Stimulated activated CD4-positive, alpha-beta T cell treated with anti-CD3 and anti-CD28 coated beads, Interleukin-1b, Interleukin-23, amount 100 ng/mL, for 4 hours (primary cell): ENCODE measurements at places on chromosomes 7 and 10.

DNA sequence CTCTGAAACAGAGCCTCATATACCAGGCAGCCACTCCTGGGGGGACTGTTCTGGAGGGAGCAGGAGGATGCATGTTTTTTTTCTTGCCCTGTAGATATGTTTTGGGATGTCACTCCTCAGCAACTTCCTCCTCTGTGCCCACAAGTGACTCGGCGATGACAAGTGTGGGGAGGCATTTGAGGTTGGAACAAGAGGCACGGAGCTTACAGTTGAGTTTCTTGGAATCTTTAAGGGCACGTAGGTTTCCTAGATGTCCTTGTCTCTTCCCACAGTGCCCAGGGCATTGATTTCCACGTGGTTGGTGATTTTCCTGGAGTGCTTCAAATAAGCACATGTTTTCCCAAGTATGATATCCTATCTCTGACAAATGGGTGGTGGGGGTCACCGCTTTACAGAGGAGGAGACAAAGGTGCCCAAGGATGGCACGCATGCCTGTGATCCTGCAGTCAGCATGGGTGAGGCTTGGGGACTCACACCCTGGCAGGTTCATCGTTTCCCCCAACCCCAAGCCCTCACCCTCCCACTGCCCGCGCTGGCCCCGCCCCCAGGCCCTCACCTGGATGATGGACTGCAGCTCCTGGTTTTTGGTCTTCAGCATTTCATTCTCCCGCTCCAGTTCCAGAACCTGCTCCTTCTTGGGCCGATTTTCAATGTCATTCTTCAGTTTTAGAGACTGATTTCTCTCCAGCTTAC is 95.2 kb upstream of the GNA12 start:
- no peak for DNase-seq

DNA sequence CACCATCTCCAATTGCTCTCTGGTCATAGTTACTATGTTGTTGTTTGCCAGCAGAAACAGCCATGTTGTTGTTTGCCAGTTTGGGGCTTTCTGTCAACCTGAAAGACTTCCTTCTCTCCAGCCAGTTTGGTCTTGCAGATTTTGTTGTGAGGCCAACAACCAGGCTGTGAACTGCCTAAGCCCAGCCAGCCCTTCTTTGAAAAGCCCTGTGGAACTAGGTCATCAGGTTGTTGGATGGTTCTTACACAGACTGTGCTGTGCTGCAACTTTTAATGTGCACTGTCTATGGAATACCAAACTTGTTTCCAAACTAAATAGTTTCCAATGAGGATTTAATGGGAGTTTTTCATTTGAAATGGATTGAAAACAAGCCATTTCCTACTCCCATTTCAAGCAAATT is 592.7 kb upstream of the GALNT17 start:
- DNase-seq, result no peak

DNA sequence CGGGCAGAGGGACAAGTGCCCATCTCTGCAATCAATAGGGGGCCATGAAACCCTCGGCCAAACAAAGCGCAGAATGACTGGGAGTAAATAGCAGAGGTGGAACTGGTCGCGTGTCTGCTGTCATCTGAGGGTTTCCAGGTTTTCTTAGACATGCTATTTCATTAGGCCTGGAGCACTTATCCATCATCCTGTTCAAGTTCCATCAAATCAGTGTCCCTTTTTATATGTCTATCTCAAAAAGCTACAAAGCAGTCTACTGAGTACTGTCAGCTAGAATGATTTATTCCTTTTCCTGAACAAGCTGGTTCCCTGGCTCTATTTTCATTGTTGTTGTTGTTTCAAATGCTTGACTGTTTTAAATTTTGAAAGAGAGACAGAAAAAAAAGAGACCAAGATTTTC is 590.5 kb downstream of the PARD3 start:
- DNase-seq, result no peak

DNA sequence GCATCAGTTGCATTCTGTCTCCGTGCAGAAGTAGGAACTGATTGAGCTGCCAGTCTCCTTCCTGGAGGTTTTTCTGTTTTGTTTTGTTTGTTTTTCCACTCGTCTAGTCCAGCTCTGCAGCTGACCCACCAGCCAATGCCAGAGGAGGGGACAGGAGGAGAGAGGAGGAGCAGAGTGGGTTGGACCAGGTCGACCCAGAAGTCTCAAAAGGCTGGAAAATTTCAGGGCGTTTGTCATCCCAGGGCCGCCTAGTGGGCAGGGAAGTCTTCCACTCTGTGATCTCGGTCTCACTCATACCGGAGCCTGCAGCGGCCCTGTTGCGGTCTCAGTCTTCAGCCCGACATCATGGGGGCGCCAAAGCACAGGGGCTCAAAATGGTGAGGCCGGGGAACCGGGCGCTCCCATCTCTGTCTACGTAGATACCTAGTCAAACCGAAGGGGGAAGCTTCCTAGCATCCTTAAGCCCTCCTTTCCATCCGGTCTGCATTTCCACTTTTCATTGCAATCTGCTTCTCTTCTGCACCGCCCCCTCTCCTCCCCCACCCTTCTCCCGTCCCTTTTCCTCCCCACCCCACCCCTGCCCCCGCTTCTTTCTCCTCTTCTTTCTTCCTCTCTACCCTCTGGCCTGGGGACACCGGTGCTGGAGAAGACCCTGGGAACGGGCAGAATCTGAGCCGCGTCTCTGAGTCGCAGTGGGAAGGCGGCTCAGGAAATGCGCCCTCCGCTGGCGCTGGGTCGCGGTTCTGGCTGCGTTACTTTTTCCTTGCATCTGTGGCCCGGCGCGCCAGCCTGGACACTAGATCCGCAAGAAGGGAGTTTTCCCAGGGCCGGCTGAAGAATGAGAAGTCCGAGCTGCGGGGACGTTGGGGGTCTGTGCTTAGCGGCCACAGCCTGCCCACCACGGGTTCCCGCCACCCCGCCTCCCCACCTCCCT is 16.2 kb upstream of the PAX2 start:
- DNase-seq, result no peak

GRCh38 chr7:65251851-65252620 is 121.6 kb upstream of the ZNF92 start:
- no peak for DNase-seq

DNA sequence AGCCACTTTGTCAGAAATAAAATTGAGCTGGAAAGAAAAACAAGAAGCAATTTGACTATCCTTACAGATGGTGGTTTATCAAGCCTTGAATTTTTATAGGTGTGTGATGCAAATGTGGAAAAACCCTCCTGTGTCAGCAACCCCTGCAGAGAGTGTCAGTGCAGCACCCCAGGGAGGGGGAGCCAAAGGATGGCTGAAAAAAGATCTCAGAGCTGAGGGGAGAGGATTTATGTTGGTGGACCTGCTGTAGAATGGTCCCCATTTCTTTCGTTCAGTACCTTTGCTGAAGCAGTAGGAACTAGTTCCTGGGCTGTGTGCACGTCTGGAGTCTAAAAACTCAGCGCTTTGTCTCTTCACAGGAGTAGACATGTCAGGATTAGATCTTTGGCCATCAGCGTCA is 239.0 kb downstream of the PHTF2 start:
- DNase-seq, result no peak

DNA sequence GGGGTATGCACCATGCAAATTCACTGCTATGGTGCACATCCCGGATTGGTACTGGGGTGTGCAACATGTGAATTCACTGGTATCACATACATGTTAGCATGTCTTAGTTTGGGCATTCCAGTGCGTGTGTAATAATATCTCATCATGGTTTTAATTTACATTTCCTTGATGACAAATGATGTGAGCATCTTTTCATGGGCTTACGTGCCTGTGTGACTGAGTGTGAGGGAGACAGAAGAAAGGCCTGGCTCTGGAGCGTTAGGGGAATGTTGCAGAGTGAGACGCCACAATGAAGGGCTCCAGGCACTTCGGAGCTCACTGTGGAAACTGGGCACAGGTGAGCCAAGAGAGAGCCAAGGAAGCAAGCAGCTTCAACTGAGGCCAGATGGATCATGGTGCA is 162.6 kb downstream of the UBE2H start:
- no peak for DNase-seq

- DNase-seq, result no peak
Measured at GRCh38 chr7:11297764-11298163, 324.1 kb downstream of the PHF14 start.

- DNase-seq, result no peak
Measured at GRCh38 chr7:34015651-34016050, 110.3 kb downstream of the BMPER start.

DNA sequence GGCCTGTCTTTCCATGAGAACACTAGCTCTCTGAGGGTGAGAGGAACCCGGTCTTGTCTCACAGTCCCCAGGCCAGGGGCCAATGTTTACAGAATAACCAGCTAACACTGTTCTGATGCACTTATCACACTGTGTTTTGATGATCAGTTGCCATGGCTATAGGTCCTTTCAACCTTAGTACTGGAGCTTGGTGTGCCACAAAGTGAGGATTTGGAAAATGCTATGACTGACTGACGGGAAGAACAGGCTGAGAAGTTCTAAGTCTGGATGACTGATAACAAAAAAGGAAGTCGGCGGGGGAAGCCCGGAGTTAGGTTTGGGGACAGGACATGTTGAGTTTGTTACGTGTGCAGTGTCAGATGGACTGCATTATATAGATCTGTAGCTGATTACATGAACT is 141.8 kb downstream of the CTTNBP2 start:
- no peak for DNase-seq

- DNase-seq, result no peak
Measured at GRCh38 chr7:129906700-129907099, 46.1 kb downstream of the UBE2H start.

DNA sequence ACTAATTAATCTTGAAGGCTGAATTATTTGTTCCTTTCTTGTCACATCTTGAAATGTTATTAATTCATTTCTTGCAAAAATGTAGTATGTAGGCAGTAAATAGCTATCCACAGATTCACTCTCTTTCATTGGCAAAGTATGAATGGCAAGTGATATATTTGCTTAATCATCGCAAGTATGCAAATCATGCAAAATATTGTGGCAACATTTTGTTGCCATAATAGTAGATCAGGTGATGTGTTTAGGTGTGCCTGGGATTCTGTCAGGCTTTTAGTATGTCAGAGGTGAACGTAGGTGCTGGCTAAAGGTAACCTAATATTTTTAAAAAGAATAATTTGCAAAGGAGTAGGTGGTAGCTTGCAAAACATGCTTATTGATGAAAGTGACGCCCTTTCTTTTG is 5.9 kb downstream of the MAP3K8 start:
- DNase-seq, result no peak

GRCh38 chr7:135943134-135943879 is 33.9 kb downstream of the MTPN start:
- no peak for DNase-seq

DNA sequence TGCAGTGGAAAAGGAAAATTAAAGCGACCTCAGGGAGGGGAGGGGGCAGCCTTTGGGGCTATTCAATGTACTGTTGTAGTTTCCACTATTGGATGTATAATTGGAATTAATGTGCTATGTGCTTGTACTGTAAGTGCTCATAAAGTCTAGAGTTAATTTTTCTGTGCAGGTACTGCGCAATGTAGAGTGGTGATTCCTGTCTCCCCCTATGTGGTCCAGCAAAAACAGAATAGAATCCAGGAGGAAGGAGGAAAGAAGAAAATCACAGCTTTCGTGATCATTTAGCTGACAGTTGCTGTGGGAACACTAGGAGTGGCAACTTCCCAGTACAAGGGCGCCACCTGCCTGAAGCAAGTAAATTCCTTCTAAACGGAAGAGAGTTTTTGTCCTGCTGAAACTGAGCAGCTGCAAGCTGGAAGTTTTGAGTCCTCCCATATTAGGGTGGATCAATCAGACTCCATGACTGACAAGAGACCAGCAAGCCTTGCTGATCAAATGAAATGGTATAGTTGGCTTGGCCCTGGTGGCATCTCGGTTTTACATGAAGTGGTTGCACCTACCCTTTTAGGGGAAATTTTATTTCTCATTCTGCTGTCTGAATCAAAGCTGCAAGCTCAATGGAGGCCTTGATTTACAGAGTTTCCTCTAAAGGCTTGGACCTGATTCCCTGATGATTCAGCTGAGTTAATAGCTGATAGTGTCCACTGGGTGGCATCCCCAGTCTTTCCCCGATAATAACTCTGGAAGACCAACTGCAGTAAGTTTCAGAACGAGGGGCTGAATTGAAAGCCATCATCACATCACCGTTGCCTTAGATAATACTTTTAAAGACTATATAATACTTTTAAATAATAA is 299.8 kb downstream of the HGF start:
- DNase-seq, result no peak

GRCh38 chr10:71150796-71151195 is 61.6 kb upstream of the UNC5B start:
- no peak for DNase-seq

GRCh38 chr10:51075043-51075872 is 971 bp downstream of the PRKG1 start:
- DNase-seq, result no peak

DNA sequence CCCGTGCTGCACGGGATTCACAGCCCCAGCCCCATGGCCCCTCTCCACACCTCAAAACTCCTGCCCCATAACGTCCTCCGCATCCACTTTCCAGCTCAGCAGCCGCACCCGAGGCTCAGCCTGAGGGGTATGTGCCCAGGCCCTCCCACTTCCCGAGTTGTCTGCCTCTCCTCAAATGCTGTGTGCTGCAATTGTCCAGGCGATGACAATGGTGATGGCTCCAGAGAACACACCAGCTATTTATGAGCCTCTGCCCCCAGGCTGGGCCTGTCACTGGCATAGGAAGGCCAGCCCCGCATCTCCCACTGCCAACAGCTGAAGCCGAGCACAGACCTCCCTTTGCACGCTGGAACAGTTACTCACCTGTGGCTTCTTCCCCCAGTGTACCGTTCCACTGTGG is 2.4 kb upstream of the LDB3 start:
- no peak for DNase-seq

DNA sequence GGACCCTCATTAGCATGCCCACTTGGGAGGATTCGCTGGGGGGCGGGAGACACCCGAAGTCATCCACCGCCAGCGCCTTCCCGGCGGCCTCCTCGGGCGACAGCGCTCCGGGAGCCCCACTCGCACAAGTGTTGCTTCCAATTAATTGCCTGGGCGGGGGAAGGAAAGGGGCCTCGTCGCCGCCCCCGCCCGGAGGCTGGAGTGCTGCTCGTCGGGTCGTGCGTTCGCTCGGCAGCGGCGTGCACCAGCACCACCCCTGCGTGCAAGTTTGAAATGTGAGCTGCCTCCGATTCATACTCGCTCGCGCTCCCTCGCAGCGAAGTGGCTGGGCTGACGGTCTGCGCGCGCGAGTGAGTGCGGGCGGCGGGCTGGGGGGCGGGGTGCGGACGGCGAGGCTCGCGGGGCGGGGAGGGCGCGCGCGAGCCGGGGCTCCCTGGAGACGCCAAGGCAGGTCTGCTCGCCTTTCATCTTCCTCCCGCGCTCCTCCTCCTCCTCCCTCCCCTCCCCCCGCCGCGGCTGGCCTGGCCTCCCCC is 104.6 kb upstream of the PPIF start:
- DNase-seq, result peak; percentile 30

- no peak for DNase-seq
Measured at GRCh38 chr7:115260381-115260780, 338.5 kb downstream of the MDFIC start.
